CD8-positive, alpha-beta T cell (primary cell): ENCODE measurements at places on chromosomes 5 and 9.

- peak; percentile 34 for DNase-seq
These were observed 7.1 kb downstream of the PHYHD1 start for GRCh38 chr9:128927731-128928411.

DNA sequence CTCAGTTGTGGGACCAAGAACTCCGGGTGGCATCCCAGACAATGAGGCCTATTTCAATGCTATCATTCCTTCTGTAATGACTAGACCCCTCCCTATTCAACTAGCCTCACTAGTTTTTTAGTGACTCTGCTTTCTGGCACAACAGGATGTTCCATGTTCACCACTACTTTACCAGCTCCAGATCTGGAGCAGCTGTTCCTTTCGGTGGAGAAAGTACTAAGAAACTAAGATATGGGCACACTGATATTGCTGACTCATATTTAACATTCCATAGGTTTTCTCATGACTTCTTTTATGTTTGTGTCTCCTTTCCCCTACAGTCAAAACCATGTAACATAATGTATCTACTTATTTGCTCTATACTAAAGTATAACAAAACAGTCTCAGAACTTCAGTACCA lies 24.1 kb downstream of the IL33 start:
- no peak for DNase-seq

DNA sequence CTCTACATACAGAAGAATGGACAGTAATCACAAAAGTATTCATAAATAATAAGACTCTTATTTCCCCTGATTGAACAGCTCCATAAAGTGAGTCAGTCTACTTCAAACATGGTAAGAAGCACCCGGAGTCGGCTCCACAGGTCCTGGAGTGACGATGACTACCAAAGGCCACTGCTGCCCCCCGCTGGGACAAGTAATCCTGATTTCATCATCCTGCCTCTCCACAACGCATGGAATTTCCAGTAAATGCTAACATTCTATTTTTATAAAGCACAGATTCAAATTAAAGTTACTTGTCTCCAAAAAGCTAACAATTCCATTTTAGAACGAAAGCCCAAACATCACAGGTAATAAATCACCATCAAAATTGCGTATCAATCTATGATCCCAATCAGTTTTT lies 16.2 kb downstream of the ATPSCKMT start:
- no peak for DNase-seq

DNA sequence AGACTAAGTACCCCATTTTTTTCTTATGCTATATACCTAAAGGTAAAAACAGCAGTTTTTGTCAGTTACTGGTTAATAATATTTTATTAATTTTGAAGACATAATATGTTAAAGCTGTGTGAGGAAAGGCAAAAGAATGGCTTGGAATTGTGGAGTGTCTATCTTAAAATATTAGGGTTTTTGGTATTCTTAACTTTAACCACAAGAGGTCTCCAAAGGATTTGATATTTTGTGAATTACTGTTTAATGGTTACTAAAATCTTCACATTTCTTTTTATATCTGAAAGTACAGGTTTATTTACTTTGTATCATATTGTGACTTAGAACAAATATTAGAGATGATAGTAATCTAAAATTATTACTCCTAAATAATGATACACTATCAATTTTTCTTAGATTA lies 32.0 kb upstream of the DHFR start:
- DNase-seq, result no peak

DNA sequence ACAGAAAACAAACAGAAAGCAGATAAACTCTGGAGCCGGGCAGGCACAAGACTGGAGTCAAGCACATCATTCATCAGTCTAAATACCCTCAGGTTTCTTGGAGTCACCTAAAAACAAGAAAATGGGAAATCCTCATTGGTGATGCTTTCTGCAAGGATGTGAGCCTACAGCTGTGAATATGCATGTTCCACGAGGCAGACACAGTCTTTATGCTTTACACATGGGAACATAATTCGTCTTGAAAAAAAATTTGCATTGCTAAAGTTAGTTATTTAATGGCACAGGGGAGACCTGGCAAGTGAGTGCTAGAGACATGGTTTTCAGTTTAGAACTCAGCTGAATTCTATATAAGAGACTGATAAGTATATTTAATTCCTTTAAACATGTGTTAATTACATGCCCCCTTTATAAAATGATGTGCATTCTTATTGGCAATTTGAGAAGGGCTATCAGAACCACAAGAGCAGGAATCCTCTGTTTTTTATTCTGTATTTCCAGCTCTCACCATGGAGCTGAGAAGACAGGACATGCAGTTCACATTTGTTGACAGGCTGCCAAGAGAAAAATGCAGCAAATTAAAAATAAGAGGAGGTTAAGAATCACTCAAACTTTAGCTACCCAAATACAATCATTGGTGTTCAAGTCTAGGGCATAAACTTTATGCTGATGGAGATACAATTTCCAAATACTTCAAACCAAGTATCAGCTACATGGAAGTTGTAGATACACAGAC lies 438.0 kb upstream of the MPDZ start:
- DNase-seq, result no peak

DNA sequence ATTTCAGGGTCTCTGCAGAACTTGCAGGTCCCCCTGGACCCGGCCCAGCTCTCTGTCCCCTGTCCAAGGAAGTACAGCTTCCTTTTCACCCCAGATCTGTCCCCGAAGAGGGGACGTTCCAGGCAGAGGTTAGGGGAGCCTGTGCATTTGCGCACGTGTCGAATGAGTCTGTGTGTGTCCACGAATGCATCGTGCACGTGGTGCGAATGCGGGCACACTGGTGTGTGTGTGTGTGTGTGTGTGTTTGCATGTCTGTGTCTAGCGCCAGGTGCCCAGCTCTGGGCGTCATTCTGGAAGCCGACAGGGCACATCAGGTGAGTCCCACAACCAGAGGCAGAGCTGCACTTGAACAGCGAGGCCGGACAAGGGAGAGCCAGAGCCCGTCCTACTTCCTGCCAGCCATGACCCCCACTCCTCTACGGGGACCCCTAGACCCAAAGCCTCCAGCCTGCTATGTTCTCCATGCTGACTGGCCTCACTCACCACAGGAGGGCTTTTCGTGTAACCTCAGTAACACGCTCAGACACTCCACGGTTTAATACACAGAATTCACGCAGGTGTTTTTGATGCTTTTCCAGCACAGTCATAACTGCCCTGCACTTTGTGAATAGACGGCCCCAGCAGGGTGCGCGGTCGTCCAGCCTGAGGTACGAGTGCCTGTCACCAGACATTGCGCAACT lies 41.3 kb upstream of the CACNA1B start:
- no peak for DNase-seq

- DNase-seq, result no peak
These were observed 18.5 kb downstream of the FRMPD1 start for GRCh38 chr9:37669232-37669631.

- no peak for DNase-seq
These were observed 266.5 kb upstream of the ADAMTS16 start for GRCh38 chr5:4873652-4874051.

- no peak for DNase-seq
These were observed 267.2 kb downstream of the RAB3C start for GRCh38 chr5:58849921-58850667.

DNA sequence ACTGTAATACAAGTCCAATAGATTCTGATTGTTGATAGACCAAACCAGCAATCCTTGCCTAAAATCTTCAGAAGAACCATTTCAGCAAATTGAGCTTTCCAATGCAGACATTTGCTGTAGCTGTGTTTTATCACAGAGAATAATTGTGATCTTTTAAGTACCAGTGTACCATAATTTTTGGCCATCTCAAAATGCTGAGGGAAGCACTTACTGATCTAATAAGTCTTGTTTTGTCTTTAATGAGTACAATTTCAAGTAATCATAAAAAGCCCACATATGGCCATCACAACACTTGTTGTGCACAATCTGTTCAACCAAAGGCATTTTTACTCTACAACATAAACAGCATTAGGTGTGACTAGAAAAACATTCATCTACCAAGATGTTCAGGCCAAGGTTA lies 159.9 kb downstream of the FBXL17 start:
- DNase-seq, result no peak

DNA sequence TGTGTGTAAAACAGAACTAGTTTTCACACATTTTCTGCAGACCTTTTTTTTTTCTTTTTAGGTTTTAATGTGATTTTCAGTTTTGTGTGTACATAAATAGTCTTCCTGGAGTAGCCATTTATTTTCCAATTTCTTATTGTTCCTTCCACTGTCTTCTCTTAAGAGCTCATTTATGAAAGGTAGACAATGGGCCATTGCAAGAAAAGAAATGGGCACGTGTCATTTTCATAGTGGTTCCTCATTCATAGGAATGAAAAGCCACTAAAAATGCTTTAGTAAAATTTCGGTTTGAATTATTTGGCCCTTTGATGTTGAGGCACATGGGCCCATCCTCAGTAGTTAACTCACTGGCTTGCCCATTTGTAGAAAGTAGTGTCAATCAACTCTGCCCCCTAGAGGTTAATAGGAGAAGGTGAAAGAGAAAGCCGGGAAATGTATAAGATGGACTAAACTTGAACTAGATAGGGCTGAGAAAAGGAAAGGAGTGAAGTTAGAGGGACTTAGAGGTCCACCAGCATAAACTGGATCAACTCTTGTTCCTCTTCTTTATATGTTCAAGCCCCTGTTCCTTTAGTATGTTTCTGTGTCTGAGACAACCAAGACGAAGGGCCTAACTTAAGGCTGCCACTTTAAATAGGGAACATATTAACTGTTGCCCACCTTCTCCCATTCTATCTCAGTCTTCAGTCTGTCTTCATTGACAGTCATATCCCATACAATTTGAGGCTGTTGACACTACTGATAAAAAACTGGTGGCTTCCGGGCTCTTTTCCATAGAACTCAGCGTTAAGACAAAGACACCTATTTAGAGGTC lies 72.6 kb downstream of the SMARCA2 start:
- DNase-seq, result no peak

DNA sequence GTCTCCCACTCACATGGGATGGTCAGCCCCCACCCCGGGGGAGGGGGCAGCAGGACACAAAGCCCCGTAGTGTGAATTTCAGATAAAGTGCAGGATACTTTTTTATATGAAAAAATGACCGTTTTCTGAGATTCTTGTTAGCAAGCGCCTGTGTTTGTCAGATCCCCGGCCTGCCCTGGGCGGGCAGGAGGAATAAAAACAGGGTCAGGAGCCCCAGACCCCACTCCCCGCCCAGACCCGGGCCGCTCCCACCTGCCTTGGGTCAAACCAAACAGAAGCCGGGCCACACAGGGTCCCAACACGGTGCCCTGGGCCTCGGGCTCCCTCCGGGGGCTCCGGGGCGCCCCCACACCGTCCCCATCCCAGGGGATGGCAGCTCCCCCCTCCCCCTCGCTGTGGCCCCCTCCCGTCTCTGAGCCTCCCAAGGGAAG lies 13.5 kb upstream of the NRARP start:
- no peak for DNase-seq

- DNase-seq, result no peak
These were observed 18.4 kb downstream of the URM1 start for GRCh38 chr9:128389395-128390149.

DNA sequence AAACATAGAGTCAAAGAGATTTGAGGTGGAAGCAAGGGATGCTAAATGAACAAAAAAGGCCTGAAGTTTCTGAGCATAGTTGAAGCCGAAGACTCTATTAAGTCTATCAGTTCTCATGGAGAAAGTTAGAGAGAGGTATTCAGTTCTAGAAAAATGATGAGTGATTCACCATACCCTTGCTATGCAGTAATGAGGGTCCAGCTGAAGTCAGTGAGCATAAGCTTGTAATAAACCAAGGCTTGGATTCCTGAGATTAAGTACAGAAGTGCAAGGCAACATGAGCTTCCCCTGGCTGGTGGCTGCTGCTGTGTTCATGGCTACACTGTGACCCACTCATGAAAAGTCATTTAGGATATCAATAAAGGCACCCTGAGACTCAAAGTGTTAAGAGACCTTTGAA lies 129.7 kb upstream of the MTAP start:
- no peak for DNase-seq

GRCh38 chr5:133249593-133249992 lies 197.8 kb downstream of the HSPA4 start:
- no peak for DNase-seq

- DNase-seq, result no peak
These were observed 34.1 kb upstream of the PCA3 start for GRCh38 chr9:76729980-76730737.

DNA sequence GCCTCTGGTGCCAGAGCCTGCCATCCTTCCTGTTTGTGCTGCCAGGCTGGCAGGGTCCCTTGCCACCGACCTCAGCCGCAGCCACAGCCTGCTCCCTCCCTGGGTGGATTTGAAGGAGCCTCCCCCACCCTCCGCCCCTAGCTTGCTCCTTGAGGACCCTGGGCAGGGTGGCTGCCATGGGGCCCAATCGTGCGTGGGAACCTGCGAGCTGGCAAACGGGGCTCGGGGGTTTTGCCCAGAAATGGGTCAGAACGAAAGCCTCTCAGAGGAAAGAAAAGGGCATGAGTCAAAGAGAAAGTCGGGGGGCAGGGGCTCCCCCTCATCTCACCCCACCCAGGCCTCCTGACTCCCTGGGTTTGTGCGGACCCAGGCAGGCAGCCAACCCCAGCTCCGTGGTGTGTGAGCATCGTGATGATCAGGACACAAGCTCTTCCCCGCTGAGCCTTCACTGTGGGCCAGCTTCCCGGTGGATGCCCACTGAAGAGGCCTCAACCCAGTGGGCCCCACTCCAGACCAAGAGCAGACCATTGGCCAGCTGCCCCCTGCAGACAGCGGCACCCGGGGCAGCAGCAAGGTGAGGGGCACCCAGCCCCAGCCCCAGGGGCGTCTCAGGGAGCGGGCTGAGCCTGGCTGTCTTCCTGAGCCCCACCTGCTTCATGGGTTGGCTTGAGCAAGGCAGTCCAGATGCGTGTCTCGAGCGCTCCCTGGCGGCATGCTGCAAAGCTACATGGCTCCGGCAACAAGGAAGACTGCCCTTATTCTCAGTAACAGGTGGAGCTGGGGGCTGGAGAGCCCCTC lies 3.0 kb upstream of the FUT7 start:
- DNase-seq, result peak; percentile 91

DNA sequence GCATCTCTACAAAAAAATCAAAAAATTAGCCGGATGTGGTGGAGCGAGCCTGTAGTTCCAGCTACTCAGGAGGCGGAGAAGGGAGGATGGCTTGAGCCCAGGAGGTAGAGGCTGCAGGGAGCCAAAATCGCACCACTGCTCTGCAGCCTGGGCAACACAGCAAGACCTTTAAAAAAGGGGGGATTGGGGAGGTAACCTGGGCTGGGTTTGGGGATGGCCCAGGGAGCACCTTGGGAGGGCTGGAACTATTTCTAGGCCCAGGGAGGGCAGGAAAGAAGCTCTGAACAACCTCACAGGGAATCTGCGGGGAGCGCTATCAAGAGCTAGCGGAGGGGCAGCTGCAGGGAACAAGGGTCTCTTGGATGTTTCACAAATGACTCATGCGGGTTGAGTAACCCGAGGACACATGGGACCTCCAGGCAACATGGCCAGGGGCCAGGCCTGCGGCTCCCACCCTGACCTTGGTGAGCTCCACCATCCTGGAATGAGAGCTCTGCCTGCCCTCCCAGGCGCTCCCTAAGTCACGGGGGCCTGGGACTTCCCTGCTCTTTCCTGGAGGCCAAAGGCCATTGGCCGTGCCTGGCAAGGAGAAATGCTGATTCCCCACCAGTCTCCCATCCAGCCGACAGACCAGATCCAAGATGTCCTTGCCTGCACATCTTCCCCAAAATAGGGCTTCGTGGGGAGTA lies 23.4 kb downstream of the SARDH start:
- no peak for DNase-seq
